ENCODE measurements at places on chromosomes 2 and 18.

DNA sequence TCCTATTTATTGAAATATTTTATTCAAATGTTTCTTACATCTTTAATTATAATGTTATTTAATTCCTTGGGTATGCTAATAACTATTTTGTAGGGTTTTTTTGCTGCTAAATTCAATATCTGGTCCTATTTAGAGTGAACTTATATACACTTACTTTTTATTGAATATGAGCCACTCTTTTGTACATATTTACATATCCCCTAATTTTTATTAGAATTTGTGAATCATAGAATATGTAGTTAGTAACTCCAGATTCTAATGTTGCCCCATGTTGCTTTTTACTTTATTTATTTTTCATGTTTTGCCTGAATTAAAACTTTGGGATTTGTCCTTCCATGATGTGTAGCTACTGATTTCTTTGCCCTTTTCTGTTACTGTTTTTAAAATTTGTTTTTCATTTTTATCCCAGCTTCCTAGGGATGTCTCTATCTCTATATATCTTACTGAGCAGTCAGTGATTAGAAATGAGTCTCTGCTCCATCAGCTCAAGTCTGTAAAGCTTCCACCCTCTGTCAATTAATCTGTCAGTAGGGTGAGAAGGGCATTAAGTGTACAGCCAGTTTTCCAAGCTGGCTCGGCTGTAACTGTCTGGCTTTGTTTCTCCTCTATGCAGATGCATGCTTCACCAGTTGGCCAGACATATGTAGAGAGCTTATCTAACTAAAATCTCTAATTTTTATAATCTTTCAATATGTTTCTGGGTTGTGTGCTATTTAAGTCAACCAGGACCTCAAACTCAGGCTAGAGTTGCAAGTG lies 256.9 kb downstream of the CDH19 start:
- no peak for DNase-seq

GRCh38 chr2:229129738-229130371 lies 141.2 kb downstream of the PID1 start:
- DNase-seq, result no peak

DNA sequence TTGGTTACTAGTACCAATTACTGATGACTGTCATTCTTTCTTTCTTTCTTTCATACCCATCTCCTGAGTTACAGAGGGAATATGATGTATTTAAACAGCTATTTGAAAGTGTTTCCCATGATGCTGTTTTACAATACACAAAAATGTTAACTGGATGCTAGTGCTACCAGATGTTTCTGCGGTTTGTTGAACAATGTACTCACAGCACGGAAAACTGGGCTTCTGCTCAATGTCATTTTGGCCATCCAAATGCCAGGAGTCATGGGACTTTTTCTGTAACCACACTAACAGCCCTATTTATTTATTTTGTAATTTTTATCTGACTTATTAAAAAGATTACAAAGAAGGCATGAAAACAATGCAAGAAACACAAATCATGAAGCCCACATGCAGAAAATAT lies 313.8 kb downstream of the RIT2 start:
- DNase-seq, result no peak

DNA sequence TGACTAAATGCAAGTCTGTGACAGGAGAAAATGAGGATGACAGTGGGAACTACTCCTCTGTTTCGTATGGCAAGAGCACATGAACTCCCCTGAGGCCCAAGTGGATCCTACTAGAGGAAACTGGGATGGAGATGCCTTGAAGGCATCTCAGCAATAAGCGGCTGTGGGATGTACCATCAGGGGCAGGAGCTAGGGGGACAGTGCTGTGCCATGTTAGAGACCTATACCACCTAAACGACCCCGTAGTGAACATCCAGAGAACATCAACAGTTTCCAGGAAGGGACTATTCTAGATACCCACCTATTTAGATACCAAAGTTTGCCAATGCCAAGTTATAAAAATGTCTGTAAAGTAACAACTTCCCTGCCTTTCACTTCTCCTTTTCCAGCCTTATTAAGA lies 860.8 kb upstream of the ACVR2A start:
- DNase-seq, result no peak

DNA sequence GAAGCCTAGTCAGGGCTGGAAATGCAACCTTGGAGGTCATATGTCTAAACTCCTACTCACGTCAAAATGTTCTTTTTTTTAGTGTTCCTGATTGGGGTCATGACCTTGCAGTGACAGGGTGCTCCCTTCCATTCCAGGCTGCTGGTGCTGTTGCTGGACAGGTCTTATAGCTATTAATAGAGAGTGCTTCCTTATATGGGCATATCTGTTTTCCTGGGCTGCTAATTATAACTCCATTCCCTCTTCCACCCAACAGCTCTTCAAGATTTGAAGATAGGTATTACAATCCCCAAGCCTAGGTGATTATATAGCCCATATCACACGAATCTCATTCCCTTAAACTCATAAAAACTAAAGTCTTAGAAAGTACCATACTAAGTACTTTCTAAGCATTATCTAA lies 12.6 kb downstream of the HOXD3 start:
- no peak for DNase-seq

GRCh38 chr2:235709124-235709813 lies 215.4 kb downstream of the AGAP1 start:
- no peak for DNase-seq

- DNase-seq, result no peak
These were observed 410.4 kb upstream of the HS6ST1 start for GRCh38 chr2:128729051-128729450.

DNA sequence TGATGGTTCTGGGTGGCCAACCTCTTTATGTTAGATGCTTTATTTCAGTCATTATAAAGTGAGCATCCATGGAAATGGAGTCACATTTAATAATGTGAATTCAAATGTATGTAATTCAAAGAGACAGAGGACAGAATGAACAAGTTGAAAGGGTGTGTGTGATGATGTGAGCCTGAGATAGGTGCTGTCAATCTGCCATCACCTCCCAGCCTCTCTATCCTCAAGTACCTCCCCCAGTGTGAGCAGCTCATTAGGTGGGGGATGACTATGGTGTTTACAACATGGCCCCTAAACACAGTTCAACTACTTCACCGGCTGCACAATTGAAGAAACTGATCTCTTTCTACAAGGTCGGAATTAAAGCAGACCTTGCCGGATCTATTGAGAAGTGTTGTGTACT lies 74.7 kb upstream of the IGFBP5 start:
- DNase-seq, result no peak

GRCh38 chr18:35861367-35862118 lies 110.9 kb upstream of the RMP24 start:
- no peak for DNase-seq

GRCh38 chr2:59578349-59578748 lies 975.1 kb downstream of the BCL11A start:
- no peak for DNase-seq

DNA sequence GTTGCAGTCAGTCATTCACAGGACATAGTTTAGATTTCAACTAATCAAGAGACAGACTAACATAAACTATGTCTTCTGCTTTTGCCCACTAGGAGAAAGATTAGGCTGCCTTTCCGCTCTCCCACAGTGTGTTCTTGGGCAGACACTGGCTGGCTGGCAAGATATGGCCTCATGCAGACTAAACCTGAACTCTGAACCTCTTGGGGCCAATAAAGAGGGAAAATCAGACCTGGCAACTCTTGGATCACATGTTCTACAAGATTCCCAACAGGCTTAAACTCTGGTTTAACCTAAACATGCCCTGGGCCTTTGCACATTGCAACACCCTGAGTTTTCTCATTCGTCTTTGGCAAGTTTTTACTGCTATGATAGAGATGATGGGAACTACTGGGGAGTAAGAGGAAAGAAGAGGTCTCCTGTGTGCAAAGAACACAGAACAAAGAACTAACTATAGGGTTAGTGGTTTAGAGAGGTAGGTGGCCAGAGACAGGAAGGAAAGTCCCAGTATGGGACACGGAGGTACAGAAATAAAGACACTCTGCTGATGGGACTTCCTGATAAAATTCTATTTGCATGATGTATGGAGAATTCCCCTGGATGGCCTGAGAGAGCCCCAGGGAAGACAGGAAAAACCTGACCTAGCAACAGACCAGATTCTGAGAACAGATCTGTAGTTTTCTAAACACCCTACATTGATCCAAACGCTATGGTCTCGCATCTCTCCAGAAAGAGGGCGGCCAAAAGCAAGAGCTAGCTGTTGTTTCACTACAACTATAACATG lies 2.0 kb upstream of the ATRAID start:
- DNase-seq, result no peak

GRCh38 chr2:220783671-220784070 lies 788.4 kb downstream of the EPHA4 start:
- no peak for DNase-seq

- no peak for DNase-seq
These were observed 410.3 kb downstream of the PID1 start for GRCh38 chr2:228860601-228861285.

- no peak for DNase-seq
These were observed 184.6 kb upstream of the BOD1L2 start for GRCh38 chr18:56962322-56962721.

DNA sequence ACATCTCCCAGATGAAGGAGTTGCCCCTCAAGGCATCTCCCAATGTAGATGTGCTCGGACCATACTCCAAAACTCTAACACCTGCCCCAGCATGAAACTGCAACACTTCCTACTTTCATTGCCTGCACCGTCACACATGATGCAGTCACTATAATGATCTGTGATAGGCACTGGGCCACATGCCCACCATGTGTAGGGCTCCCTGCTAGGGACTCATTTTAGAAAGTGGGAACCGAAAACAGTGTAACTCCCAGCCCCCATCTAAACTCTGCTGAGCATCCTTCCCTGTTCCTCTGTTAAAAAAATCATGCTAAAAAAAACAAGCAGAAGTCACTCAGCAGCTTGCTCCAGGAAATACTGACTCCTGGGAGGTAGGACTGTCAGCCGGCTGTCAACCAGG lies 496.1 kb upstream of the RAB6C start:
- no peak for DNase-seq

- DNase-seq, result no peak
These were observed 62.6 kb upstream of the PAX8 start for GRCh38 chr2:113341191-113341869.

- no peak for DNase-seq
These were observed 1388.0 kb upstream of the LRRTM1 start for GRCh38 chr2:81692566-81692965.

All from stimulated activated CD8-positive, alpha-beta memory T cell treated with anti-CD3 and anti-CD28 coated beads, Interleukin-15, amount 100 ng/mL, for 24 hours (primary cell).